ENCODE measurements at places on chromosomes 4 and X.

GRCh38 chr4:187413564-187414358 lies 581.8 kb upstream of the ZFP42 start:
- no peak for DNase-seq

- DNase-seq, result no peak
Observed at GRCh38 chr4:71133491-71133890, 140.0 kb downstream of the DCK start.

GRCh38 chr4:12761694-12762093 lies 722.4 kb downstream of the RAB28 start:
- no peak for DNase-seq

DNA sequence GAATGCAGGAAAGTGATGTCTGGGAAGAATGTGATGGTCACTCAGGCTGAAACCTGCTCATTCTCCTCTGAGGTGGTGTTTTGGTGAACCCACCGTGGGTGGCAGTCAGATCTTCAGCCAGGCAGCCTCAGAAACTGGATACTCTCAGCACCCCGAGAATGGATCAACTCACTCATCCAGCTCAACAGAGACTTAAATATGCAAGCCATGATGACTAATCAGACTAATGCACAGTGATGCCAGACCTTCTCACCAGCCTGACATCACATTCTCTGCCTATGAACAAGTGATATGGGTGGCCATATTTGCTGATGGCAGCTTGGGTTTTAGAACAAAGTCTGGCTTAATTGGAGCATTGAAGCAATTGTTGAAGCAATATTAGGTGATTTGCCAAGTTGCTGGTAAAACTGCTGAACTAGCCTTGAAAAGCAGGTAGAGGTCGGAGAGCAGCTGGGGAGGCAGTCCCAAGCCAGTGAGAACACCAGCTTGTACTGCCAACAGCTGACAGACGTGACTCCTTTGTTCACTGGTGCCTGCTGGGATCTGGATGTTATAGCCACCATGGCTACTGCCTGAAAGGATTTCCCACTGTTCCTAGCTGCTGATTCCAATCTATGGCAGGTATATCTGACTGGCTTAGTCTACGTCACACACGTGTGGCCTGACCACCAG lies 608.1 kb downstream of the MID1IP1 start:
- DNase-seq, result no peak

DNA sequence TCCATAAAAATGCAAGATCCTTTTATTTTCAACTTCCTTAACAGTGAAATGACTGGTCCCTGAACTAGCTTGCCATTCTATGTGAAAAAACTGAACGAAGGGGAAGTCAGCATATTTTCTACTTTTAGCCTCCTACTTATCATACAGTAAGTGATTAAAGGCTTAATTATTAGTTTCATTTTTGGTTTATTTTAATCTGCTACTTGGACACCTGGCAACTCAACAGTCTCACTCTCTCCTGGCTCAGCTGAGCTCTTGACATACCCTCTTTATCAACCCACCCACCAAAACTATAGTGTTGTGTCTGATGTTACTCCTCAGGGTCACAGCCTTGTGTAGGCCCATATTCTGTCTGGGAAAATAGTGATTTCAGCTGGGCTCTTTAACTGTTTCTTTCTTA lies 86.2 kb upstream of the CPXCR1 start:
- no peak for DNase-seq

DNA sequence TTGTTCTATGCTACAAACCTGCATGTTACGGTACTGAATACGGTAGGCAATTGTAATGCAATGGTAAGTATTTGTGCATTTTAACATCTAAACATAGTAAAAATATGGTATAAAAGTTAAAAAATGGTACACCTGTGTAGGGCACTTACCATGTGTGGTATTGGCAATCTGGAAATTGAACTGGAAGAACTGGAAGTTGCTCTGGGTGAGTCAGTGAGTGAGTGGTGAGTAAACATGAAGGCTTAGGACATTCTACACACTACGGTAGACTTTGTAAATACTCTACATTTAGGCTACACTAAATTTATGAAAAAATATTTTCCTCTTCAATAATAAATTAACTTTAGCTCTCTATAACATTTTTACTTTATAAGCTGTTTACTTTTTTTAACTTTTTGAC lies 78.9 kb downstream of the RRAGB start:
- DNase-seq, result no peak

DNA sequence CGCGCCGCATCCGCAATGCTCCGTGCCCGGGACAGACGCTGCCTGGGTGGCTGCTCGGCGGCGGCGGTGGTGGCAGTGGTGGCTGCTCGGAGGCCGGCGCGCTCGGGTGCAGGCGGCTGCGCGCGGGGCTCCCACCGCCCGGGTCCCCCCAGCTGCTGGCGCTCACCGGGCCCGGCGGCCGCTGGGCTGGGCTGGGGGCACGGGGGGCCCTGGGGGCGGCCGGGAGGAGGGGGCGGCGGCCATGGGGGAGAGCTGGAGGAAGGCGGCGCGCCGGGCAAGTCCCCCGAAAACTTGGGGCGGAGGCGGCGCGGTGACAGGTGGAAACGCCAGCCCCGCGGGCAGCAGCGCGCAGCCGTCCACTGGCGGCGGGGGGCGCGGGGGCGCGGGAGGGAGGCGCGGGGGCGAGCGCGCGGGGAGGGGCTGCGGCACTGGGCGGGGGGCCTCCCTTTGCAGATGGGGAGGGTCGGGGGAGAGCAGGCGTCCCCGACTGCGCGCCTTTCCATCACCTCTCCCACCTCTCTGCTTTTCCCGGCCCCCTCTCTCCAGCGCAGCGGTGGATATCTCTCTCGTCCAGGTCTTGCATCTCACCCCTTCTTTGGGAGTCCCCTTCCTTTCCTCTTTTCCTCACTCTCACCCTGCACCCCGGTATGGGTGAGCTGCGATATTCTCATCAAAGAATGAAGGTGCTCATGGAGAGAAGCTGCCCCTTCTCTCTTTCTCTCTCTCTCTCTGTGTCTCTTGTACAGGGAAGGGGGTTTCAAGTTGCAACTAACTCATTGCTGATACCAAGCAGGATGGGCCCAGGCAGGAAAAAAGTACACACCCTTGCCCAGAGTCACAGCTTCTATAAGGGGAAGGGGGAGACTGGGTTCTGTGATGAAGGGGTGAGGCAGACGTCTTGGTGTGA lies 83.7 kb upstream of the DHRSX start:
- no peak for DNase-seq

DNA sequence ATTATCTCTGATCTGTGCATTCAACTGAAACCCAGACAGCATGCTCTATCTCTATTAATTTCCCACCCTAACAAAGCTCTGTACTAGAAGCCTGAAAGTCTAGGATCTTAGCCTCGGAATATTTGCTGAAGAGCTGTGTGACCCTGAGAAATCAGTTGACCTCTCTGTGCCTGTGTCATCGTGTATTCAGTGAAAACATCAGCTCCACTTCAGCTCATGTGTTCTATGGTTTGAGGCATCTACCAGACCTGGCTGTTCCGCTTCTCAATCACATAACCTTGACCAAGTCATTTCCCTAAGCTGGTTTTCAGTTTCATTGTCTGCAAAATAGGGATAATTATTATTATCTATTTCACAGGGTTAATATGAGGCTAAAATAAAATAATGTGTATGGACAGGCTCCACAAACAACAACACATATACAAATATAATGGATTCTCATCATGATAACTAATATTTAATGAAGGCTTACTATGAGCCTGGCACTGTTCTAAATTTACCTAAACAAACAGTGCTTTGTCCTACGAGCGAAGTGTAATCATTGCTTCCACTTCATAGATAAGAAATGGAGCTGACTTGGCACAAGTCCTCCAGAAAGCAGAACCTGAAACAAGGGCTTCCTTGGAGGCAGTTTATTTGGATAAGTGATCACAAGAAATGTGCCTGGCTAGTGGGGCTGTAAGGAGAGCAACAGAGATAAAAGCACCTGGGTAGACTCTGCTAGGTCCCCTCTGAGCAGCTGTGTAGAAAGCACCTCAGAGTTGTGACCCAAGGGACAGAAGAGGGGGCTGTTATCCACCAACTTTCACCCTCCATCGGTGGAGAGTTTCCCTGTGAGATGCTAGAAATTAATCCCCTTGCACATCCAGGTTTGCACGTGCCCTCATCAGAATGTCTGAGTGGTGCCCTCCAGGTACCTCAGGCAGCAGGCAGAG lies 356.9 kb downstream of the RAB28 start:
- no peak for DNase-seq

DNA sequence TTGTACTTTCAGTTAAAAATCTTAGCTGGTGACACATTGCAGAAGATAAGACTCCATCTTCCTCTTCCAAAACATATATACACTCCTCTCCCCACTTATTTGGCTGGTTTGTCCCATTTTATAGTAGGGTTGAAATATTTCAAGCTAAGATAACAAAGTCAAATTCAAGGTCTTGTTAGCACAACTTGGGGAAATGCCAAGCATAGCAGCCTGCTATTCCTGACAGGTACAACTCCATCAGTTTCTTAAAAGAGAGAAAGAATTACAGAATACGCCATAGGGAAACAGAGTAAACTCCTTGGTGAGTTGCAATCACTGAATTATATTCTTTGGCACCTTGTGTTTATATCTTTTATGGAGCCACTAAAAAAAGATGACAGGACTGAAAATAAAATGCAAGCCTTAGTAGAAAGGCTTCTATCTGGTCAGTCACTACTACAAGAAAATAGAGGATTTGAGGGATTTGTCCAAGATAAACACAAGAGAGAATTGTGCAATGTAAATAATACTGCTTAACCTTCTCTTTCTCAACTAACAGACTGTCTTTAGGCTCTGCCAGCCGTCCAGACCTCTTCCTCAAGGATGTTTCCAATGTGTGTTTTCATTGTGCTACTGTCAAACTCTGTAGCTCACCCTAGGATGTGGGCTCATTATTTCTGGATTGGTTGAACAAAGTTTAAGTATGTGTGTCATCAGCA lies 170.3 kb downstream of the VEGFC start:
- DNase-seq, result peak; percentile 62

- DNase-seq, result no peak
Observed at GRCh38 chr4:108006361-108006760, 16.7 kb downstream of the HADH start.

DNA sequence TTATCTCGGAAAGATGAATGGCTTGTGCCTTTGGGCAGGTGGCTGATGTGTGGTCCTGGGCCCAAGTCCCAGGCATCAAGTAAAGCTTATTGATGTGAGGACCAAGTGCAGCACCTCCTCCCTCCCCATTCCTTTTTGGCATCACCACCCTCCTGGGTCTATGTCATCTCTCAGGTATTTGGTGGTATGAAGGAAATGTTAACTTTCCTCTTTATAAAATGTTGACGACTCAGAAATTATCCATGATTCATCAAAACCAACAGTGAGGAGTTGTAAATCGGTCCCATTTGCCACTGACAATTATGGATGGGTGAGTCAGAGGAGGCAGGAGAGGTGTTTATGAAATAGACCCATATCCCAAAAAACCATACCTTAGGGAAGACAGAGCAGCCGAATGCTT lies 229.4 kb upstream of the GATB start:
- peak; percentile 68 for DNase-seq

Data from AG10803 (cell line).